ENCODE measurements at places on chromosomes 3 and 15.

DNA sequence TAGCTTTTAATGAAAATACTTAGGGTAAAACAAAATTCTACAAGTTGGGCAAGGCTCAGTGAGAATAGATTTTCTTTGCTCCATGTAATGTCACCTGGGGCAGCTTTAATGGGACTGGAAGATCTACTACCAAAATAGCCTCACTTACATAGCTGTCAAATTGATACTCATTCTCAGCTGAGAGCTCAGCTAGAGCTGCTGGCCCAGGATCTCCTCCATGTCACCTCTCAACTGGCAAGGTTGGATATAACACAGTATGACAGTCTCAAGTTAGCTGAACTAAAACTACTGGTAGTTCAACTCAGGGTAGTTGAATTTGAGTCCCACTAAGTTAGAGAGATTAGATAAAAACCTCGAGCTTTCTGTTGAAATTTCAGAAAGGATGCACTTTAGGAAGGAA, 218.5 kb upstream of the PLSCR5 start:
- no peak for DNase-seq

- DNase-seq, result no peak
These were observed 102.4 kb downstream of the ETFA start for GRCh38 chr15:76208786-76209424.

DNA sequence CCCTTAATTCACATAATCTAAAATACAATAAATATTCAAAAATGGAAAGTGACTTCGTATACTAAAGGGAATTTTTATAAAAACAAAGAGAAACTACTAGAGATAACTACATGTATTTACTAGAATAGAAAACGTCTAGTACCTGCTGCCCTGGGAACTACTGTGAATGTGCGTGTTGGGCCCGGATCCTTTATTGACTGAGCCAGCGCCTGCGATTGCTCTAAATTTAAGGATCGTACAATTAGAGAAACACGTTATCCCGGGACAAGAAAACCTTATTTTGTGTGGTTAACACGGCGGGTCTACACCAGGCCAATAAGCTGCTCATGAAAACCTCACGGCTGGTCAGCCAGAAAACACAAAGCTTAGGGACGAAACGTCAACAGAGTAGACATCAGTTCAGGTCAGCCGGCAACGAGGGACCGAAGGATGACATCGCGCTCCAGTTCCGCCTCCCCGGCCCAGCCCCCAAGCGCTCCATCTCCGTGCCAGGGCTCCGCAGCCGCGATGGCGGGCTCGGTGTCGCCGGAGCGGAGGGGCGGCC, 555 bp downstream of the TM2D3 start:
- no peak for DNase-seq

- DNase-seq, result no peak
These were observed 24.6 kb upstream of the SACM1L start for GRCh38 chr3:45664578-45664977.

DNA sequence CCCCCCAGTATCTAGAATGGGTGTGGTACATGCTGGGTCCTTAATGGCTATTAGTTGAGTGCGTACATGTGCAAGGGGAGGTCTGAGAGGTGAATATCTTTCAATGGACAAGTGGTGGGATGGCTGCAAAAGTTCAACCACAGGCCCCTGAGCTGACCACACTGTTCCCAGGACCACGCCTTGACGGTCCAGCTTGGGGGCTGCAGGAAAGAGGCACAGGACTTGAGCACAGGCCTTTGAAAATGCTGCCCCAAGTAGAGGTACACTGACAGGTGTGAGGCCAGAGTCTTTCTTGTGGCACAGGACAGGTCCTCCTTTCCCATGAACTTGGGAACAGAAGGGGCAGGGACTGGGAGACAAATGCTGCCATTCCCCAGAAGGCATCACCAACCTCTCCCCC, 24.0 kb downstream of the AMOTL2 start:
- no peak for DNase-seq
